Activated CD4-positive, alpha-beta T cell treated with anti-CD3 and anti-CD28 coated beads, Interleukin-2, amount 10 ng/mL, durations not matched to agents 24 days and 14 days (primary cell): ENCODE measurements at places on chromosomes 5 and 9. TPM values are rescaled to one million over a fixed set of nuclear protein-coding genes. Genes with fewer than 3 reads are reported as not detected.

DNA sequence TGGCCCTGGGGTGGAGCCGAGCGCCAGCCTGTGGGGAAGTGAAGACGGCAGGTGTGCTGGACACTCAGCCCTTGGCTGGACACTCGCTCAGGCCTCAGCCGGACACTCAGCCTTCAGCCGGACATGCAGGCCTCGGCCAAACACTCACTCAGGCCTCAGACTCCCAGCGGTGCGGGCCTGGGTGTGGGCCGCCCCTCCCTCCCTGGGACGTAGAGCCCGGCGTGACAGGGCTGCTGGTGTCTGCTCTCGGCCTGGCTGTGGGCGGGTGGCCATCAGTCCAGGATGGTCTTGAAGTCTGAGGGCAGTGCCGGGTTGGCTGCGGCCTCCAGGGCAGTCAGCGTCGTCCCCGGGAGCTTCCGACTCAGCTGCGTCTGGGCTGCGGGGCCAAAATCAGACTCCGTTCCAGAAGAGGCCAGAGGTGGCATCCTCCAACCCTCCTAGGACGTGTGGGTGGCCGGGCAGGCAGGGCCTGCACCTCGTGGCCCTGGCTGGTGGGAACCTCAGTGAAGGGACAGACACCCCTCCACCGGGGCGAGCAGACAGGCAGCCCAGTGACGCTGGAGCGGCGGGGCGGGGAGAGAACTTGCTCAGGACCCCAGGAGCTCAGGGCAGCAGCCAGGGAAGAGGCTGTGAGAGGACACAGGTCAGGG lies 28.4 kb downstream of the SLC6A18 start:
- DNase-seq: no peak

DNA sequence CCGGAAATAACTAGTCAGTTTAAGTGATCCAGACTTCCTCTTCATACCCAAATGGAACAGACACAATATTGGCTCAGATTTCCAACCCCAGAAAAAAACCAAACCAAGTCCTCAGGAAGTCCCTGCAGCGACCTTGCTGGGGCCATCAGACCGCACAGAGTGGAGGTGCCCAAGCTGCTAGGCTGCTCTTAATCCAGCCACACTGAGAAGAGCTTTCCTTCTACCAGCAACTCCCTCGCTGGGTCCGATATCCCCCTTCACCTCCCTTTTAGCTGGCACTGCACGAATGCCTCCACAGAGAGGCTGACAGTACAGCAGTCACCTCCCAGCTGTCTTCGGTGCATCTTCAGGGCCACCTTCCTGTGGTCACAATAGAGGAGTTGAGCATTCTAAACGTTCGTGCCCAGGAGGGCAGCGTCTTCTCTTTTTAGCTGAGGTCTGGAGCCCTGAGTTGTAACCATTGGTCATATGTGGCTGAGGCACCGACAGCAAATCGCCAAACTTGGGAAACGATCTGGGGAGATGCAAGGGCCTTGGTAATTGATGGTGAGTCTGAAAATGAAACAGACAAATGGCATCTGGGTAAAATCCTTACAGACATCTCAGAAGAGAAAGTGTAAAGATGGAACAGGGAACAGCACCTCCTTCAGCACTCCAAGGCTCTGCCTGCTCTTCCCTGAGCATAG lies 5.7 kb downstream of the NAIF1 start:
- DNase-seq: peak; percentile 69

- DNase-seq: no peak
Observed at GRCh38 chr9:35930521-35930920, 21.2 kb downstream of the SPAAR start.

DNA sequence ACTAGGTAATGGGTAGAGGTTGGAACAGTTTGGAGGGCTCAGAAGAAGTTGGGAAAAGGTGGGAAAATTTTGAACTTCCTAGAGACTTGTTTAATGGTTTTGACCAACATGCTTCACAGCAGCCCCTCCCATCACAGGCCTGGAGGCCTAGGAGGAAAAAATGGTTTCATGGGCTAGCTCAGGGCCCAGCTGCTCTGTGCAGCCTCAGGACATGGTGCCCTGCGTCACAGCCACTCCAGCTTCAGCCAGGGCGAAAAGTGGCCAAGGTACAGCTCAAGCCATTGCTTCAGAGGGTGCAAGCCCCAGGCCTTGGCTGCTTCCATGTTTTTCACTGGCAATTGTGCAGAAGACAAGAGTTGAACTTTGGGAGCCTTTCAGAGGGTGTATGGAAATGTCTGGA lies 453.7 kb downstream of the LRRC70 start:
- DNase-seq: no peak

DNA sequence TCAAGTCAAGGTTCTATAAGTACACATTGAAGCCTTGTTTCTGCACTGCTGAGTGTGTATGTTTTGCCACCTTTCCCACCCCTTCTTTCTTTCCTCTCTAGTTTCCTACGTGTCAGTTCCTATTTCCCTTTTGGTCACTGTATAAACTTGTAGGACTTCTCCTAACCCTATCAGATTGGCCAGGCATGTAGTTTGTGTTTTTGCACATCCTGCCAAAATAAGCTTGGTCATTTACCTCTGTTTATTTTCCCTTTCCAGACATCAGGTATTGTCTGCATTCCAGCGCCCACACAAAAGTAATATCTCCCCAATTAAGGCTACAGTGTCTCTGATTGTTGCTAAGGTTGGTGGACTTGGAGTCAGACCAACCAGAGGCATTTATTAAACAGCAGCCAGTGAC lies 252.9 kb upstream of the MPDZ start:
- DNase-seq: no peak

DNA sequence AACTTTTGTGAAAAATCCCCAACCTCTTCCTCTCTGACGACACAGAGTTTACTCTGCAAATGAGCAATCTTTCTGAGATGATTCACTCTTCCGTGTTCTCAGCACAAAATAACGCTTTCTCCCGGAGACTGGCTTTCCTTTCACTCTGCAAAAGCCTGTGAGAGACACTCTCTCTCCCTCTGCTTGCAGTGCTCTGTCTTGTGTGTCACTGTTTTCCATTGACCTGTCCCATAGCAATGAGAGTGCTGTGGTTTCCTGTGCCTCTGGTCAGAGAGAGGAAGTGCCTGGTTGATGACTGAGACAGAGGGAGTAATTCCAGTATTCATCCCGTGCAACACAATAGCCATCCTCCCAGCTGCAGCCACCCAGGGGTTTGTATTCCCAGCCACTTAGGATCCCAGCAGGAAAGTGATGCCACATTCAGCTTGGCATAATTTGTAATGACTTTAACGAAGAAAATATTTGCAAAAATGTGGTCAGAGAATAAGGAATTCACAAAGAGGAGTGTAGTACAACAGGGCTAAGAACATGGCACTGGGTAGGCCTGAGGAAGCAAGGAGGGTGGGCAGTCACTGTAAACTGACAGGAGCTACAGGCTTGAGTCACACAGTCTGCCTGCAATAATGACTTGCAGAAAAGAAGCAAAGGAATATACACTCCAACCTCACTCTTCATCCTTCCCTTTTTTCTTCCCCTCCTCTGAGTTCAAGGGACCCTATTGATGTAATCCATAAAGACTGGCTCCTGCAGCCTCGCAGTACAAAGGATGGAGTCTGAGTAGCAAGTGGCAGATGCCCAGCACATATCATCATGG lies 463.5 kb upstream of the RGMB start:
- DNase-seq: peak; percentile 73

DNA sequence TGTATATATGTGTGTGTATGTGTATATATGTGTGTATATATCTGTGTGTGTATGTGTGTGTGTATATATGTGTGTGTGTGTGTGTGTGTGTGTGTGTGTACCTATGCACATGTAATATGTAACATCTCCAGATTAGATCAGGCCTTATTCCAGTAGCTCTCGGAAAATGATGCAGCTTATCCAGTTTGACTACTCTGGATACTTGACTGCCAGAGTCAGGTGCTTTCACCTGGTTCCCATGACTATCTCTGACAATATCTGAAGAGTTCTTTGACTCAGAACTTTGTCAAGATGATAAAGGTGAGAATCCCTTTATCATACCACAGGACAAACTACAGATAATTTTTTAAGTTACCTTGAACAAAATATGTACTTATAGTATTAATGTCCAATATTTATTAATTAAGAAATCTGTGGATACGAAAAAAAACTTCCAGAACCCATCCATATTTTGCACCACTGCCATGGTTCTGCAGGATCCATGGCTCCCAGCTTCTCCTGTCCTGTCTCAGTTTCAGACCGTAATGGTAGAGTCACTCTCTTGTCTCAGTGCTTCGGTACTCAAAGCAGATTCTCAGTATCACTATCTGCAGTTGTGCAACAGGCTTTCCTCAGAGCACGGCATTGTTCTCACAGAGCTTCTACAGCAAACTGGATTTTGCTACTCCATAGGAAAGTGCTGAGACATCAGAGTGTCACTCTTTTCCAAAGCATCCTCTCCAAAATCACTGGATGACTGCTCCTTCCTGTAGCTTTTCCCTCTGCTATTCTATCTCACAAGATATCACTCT lies 164.4 kb upstream of the SLC12A2 start:
- DNase-seq: no peak

GRCh38 chr9:2150338-2150737 lies 135.2 kb downstream of the SMARCA2 start:
- no peak for DNase-seq

DNA sequence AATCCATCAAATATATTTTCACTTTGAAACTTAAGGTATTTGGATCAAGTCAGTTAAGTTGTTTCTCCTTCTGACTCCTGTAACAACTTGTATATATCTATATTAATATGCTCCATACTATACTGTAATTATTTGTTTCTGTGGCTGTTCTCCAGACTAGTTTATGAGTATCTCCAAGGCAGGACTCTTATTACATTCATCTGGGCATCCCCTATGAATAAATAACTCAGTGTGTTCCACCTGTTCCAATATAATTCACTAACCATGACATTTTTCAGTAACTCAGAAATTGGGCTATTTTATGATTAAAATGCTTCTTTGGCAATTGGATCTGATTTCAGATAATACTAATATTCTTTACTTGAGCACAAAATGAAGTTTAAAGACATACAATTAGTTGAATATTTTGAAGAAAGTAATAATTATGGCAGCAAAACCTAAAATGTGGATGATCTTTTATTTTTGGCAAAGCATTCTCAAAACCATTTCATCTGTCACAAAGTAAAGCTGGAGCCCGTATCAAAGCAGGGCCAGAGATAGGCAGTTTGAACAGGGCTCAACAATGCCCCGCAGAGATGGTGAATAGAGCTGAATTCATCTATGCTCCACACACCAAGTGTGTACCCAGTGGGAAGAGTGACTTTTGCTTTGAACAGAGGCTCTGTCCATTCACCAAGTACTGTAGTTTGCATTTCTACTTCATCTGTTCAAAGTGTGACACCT lies 314.3 kb downstream of the PDE4D start:
- no peak for DNase-seq

- no peak for DNase-seq
Observed at GRCh38 chr5:151056379-151057325, 24.2 kb downstream of the TNIP1 start.

- DNase-seq: no peak
Observed at GRCh38 chr5:96459313-96460121, 26.5 kb upstream of the PCSK1 start.

IRGM gene
- 0.91 and 1.2 TPM in 2 replicates for total RNA-seq

IER5L gene
- total RNA-seq: 11.7 and 12.2 TPM in 2 replicates

PLPP7 gene
- not detected in 2 replicates for total RNA-seq

CBY3 gene
- total RNA-seq: 0.45 and 0.63 TPM in 2 replicates

IFNK gene
- total RNA-seq: not detected in 2 replicates

PCDHGA12 gene
- 0.12 and 0.16 TPM in 2 replicates for total RNA-seq

SVEP1 gene
- total RNA-seq: not detected in 2 replicates

LOX gene
- total RNA-seq: 0.05 TPM in 1 of 2 replicates, not detected in the other
